ENCODE measurements at places on chromosomes 1 and 21.

GRCh38 chr1:158257888-158258287, 3.7 kb downstream of the CD1A start:
- no peak for DNase-seq

GRCh38 chr1:24635195-24635843, 7.8 kb upstream of the SRRM1 start:
- peak; percentile 55 for DNase-seq

DNA sequence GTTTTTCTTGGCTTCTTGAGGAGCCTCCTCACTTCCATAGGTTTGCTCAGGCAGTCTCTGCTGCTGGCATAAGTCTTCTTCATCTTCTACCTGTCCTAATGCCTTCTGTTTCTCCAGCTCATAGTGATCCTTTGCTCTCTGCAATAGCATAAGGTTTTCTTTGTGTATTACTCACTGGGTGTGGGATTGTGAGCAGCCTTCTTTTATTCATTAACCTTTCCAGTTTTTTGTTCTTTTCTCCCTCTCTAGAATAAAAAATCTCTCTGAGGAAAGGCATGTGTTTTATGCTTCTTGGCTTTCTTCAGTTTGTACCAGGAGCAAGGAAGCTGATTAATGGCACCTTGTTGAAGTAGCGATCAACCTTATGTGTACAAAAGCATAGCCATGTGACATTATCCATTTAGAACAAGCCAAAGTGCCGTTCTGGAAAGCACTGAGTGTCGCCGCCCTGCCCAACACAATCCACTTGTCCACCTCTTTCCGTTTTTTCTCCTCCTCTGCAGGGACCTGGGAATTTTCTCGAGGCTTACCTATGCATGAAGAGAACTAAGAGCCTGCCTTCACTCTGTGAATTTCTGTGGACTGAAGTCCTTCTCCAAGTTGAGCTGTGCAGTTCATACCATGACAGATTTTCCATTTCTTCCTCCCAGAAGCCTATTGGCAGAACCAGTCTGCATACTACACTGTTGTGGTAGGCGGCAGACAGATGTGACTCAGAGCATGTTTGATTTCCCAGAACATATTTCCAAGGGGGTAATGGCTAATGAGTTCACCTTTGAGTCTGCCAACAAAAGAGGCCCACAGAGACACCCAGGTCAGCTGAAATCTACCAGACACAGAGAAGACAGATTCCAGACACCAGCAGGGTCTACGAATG, 39.0 kb downstream of the DPT start:
- no peak for DNase-seq

DNA sequence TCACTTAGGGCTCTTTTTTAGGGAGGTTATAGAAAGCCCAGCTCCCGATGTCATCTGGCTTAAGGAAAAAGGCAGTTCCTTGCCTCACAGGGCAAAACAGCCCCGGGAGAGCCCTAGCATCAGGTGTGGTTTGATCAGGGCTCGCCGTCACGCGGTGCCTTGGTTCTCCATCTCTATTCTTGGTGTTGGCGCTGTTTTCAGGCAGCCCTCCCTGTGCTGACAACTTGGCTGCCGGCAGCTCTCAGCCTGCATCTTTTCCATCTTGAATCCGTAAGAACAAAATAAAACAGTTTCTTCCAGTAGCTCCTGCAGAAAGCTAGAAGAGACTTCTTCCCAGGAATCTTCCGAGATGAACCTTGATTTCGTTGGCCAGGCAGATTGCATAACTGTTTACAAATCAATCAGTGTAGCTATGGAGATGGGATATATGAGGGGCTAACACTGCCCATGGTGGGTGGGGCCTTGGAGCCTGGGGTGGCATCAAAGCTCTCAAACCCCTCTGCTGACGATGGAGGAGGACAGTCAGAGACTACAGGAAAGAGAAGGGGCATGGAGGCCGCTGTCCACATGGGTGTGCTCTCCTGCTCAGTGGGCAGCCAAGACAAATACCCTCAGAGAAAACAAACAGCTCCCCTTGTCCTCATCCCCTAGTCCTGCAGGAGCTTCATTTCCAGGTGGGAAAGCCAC, 370.7 kb upstream of the C1orf174 start:
- DNase-seq, result no peak

DNA sequence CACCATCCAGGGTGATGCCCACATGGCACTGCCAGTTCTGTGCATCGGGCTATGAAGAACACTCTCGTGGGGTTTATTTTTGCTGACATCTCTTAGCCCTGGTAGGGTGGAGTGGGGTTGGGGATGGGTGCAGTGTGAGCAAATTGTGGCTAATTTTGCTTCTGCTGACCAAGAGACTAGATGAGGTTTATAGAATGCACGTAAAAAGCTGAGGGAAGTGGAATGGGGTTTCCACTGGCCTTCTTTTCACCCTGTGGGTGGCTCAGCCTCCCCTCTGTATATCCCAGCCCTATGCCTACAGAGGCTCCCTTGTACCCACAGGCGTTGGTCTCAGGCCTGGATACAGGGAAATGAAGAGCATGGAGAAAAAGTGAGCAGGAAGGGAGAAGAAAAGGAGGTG, 44.1 kb upstream of the RAB4A start:
- DNase-seq, result no peak

- DNase-seq, result no peak
Measured at GRCh38 chr1:93440272-93440671, 7.6 kb upstream of the FNBP1L start.

GRCh38 chr21:31143036-31143435, 104.8 kb upstream of the KRTAP19-8 start:
- no peak for DNase-seq

GRCh38 chr1:15213341-15213821, 33.6 kb upstream of the FHAD1 start:
- DNase-seq, result peak; percentile 25

DNA sequence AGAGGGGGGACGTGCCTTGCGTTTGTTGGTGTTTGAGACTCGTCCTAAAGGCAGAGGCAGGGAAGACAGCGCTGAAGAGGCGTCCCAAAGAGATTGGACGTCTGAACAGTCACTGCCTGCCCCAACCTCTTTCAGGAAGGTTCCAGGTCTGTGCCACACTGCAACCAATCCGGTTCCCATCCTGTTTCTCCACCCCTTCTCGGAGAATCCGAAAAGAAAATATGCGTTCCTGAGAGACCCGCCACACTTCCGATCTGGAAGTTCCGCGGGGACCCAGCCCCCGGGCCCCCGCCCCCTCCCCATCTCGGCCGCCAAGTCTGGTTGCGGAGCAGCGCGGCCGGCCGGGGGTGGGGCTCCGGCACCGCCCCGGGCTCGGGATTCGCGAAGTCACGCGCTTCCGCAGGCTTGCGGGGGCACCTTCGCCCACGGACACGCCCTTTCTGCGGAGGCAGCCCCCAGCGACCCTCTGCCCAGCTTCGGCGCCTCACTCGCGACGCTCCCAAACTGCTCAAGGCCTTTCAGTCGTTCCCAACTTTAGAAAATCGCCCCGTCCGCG, 124.5 kb upstream of the DPYD start:
- no peak for DNase-seq

DNA sequence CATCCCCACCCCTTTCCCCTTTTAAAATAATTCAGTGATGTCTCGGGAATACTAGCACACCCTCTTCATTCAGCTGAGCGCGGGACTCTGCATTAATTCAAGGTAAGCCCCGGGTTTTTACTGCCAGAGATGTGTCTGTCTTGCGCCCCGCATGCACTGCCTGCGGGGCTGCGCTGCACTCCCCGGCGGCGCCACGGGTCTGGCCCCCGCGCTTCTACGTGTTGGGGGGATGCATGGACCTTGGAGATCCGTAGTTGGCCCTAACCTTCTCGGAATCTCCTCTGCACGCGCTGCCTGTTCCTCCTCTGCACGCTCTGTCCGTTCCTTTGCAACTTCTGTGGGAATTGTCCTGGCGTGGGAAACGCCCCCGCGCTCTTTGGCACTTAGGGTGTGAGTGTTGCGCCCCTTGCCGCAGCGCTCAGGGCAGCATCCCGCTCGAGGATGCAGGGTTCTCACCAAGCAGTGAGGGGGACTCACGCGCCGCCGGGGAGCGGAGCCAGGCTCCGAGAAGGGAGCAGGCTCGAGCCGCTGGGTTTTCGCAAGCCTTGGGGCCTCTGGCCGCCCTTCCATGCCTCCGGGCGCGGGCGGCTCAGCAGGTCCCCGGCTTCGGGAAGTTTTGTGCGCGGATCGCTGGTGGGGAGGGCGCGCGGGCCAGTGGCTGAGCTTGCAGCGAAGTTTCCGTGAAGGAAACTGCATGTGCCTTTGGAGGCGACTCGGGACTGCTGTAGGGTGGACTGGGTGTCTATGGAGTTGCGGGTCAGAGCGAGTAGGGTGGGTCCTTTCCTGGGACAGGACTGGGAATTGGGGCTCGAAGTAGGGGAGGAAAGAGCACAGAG, 165.1 kb upstream of the CACNA1E start:
- DNase-seq, result no peak

- peak; percentile 94 for DNase-seq
Measured at GRCh38 chr1:78101514-78101913, 55.7 kb downstream of the GIPC2 start.

GRCh38 chr1:7769673-7770412, 1.3 kb upstream of the VAMP3 start:
- DNase-seq, result no peak
